Hematopoietic multipotent progenitor cell (in vitro differentiated cells): ENCODE measurements at places on chromosomes 3 and 15. TPM values are rescaled to one million over a fixed set of nuclear protein-coding genes. Genes with fewer than 3 reads are reported as not detected.

DNA sequence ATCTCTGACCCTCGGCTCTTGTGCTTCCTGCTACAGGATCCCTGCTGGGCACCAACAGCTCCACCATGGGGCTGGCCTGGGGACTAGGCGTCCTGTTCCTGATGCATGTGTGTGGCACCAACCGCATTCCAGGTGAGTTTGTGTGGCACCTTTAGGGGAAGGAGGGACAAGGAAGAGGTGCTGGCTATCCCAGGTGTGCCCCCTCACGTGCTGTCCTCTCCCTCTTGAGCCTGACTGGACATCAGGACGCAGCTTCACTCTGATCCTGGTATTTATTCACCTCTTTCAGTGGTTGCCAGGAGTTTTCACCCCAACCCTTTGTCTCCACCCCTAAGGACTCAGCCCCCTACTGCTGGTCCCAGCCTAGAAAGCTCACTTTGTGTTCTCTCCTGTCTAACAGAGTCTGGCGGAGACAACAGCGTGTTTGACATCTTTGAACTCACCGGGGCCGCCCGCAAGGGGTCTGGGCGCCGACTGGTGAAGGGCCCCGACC is 960 bp downstream of the THBS1 start:
- DNase-seq: peak; percentile 34

DNA sequence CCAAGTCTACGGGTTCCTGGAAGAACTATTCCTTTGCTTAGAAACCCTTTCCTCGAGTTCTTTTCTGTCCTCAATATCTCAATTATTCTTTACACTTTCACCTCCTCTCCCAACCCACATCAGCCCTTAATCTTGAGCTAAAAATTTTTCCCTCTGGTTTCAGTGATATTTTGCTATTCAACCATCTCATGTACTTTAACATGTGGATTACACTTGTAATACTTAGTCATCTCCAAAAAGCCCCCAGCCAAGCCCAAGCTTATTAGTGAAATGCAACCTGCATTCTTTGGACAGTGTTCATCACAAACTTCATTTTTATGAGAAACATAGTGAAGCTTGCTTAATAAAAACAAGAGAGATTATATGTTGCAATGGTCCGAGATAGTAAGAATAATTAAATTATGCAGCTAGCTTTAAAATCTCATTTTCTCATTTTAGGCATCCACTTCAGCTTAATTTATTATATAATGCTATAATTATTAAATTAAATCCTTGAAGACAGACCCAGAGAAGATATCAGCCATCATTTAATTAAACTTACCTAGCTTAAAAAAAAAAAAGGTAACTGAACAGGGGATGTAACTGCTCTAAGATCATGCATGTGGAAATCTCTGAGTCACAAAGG is 534.5 kb upstream of the TBL1XR1 start:
- DNase-seq: no peak

DNA sequence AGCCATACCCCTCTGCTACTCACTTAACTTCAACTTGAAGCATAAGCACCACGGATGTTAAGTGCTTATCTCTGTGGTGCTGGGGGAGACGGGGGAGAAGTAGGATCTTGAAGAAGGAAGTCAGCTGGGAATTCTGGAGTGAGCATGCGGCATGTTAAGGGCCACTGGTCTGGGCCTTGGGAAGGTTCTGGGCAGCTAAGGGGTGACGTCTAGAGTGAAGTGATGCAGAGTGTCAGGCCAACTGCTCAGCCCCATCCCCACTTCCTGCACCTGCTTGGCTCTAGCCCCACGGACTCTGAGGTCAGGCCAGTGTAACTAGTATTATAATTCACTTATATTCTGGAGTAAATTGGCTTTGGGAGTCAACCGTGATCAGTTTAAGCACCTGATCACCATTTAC is 228.6 kb downstream of the FMN1 start:
- DNase-seq: no peak

GRCh38 chr3:115301364-115301860 is 154.3 kb upstream of the ZBTB20 start:
- DNase-seq: no peak

DNA sequence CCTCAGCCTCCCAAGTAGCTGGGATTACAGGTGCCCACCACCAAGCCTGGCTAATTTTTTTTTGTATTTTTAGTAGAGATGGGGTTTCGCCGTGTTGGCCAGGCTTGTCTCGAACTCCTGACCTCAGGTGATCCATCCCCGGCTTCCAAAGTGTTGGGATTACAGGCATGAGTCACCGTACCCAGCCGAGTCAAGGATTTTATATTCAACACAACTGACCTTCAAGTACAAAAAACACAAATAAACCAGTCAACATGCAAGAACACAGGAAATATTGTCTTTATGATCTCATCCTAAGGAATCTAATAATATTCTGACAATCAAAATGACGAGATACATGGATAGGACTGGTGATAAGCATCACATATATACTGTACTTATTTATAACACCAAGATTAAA is 37.9 kb downstream of the TJP1 start:
- DNase-seq: no peak

GRCh38 chr15:40746916-40747418 is 8.1 kb downstream of the RMDN3 start:
- no peak for DNase-seq

- no peak for DNase-seq
These were observed 3.2 kb upstream of the AGBL1 start for GRCh38 chr15:86076468-86076867.

GRCh38 chr15:96444865-96445264 is 114.4 kb downstream of the NR2F2 start:
- no peak for DNase-seq

GRCh38 chr3:69058947-69059224 is 6.8 kb upstream of the TMF1 start:
- DNase-seq: no peak

- peak; percentile 72 for DNase-seq
These were observed 57.3 kb upstream of the RNF7 start for GRCh38 chr3:141680620-141681389.

- peak; percentile 44 for DNase-seq
These were observed 195.2 kb upstream of the DPPA4 start for GRCh38 chr3:109532257-109533216.

GRCh38 chr15:100570275-100570674 is 31.7 kb downstream of the LINS1 start:
- no peak for DNase-seq

The RLBP1 gene
- total RNA-seq: not detected

The SH3BP5 gene
- total RNA-seq: 4.6 TPM

The KCNMB2 gene
- total RNA-seq: not detected

The NRG4 gene
- 0.54 TPM for total RNA-seq

The SPTSSB gene
- total RNA-seq: under 0.01 TPM

The SPESP1 gene
- 0.81 TPM for total RNA-seq

The C3orf85 gene
- total RNA-seq: not detected

The P3H2 gene
- total RNA-seq: under 0.01 TPM

The ACTC1 gene
- not detected for total RNA-seq

The CIDEC gene
- under 0.01 TPM for total RNA-seq
